ENCODE measurements at places on chromosomes 2 and 18. TPM values are rescaled to one million over a fixed set of nuclear protein-coding genes. Genes with fewer than 3 reads are reported as not detected.

- DNase-seq = no peak
Measured at GRCh38 chr2:240871071-240871958, 2.7 kb downstream of the AGXT start.

DNA sequence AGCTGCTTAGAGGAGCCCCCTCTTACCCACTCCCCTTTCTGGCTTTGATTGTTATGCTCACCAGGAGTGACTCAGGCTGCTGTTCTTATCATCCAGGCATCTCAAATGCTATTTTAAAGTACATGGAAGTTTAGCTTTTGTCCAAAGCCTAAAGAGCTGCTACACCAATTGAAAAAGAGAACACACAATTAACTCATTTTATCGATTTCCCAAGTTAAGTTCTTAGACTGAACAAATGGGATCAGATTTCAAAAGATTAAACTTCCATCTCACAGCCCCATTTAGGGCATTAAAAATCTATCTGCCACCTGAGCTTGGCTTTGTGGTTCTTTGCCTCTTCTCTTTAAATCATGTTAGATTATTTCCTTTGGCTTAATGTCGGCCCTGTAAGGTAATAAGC, 81.2 kb downstream of the MYO5B start:
- DNase-seq = no peak

DNA sequence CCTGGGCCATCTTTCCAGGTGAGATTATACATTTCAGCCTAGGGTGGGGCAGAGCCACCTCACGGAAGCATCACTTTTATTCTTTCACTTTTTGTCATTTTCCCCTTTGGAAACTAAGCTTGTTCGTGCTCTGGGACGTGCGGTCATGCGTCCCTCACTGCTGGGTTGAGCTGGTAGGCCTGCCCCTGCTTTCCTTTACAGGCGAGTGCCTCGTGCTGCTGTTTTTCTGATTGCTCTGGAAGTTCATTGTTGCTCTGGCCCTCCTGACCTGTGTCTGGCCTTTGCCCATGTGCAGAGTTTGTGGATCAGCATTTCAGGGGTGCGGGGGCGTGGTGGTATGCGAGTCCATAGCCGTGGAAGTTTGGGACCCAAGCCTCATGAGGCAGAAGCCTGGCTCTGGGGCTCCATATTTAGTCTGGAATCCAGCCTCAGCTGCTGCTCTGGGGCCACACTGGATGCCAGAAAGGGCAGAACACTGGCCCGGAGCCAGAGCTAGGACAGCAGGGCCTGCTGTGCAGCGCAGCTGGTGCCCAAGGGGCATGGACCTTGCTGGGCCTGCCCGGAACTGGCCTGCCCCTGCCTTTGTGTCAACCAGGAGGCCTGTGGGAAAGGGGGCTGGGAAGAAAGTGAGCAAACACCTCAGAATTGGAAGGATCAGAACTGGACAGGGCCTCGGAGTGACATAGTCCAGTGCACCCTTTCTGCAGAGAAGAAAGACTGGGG, 51.1 kb downstream of the CTIF start:
- DNase-seq = no peak

DNA sequence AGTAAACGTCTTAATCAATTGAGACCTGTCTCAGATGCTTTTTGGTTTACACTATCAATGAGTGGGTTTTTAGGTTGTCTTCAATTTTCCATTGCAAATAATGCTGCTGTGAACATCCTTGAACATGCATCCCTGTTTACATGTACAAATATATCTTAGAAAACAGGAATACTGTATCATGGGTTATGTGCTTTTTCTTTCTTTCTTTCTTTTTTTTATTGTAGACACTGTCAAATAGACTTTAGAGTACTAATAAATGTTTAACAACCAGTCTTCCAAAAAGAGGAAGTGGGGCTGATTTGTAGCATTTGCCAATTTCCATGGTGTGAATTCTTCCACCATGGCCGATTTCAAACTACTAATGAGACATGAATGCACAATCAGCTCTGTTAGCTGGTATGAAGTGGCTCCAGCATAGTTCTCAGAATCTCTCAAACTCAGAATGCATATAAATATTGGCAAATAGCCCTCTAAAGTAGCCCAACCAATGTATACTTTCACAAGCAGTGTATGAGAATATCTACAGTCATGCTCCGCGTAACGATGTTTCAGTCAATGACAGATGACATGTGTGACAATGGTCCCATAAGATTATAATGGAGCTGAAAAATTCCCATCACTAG, 50.3 kb upstream of the B3GNT2 start:
- DNase-seq = no peak

KIF1A gene
- not detected for total RNA-seq

SERPINB10 gene
- not detected for total RNA-seq

COL3A1 gene
- not detected for total RNA-seq

DCDC2C gene
- not detected for total RNA-seq

NEU4 gene
- 0.92 TPM for total RNA-seq

SAP130 gene
- total RNA-seq = 27.2 TPM

DOK6 gene
- total RNA-seq = not detected

Measured in PC-9 (cell line).